GM23338 (cell line): ENCODE measurements at places on chromosomes 3 and 15.

DNA sequence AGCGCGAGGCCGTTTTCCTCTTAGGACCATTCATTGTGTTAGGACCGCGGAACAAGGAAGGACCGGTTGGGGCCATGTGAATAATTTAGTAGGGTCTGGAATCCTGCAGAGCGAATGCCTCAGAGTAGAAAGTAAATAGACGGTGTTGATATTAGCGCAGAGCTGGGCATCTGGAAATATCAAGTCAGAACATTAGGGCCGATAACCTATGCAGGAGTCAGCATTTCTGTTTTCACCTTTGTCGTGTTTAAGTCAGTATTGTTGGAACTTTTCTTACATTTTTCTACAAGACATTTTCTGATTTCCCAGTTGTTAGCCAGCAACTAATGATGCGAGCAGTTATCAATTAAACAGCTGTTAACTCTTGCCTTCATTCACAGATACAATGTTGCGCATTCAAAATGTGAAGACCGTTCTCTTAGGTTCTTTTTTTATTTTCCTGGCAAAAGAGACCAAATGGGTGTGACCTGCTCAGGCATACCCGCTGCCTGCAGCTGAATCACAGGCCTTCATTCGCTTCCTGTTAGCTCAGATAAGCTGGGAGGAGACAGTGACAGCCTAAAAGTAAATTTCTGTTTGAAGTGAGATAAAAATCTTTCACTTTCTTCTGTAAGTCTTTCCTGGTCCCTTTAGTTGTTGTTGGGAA is 966 bp upstream of the PKM start:
- DNase-seq: peak; percentile 74
- H3K4me1 ChIP-seq: peaks cover 36% of the 10 kb centered on the region
- no peaks in the 10 kb centered on the region for H3K36me3 ChIP-seq
- peak overlapping the region; percentile 99 for H3K4me3 ChIP-seq
- H3K27me3 ChIP-seq: no peaks in the 10 kb centered on the region

DNA sequence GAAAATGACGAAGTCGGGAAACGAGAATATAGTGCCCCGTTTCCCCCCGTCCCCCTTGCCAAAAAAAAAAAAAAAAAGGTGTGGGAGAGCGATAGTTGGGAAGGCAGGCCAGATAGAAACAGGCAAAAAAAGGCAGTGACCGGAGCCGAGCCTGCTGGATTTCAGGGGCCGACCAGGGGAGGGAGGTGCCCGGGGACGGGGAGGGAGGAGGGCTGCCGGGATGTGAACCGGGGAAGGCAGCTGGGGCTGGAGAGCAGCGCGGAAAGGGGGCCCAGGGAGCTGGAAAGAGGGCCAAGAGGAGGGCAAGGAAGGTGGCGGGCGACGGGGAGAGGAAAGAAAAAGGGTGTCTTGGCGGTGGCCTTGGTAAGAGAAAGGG is 837 bp downstream of the LRRN1 start:
- H3K27ac ChIP-seq: peak overlapping the region; percentile 75
- peak overlapping the region; percentile 53 for H3K4me3 ChIP-seq
- peaks cover 35% of the 10 kb centered on the region for H3K4me1 ChIP-seq
- no peaks in the 10 kb centered on the region for H3K36me3 ChIP-seq

DNA sequence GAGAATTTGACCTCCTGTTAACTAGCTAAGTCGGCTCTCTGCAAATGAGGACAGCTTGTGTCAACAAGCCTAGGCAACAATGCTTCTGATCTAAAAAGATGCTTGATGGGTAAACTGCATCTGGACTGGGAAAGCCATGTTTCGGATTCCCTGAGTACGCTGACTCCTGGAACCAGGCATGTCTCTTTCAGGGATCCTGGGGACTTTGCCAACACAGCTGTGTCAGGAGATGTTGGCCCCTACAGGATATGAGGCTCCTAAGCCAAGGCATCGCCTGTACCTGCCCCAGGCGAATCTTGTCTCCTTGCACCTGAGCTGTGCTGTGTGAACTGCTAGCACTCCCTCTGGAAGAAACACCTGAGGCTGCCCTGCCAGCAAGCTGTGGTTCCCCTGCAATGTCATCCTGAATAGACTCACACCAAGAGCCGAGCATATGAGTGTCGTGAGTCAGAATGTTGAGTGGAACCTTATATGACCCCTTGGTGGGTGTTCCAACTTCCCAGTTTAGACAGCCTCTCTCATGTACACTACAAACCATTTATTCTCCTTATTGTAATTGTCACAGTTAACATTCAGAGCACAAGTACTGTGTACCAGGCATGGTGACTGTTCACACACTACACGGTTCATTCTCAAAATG is 17.0 kb downstream of the EOGT start:
- H3K4me3 ChIP-seq: no peak overlapping the region
- peaks cover 6% of the 10 kb centered on the region for H3K36me3 ChIP-seq
- H3K4me1 ChIP-seq: no peaks in the 10 kb centered on the region
- H3K27me3 ChIP-seq: no peaks in the 10 kb centered on the region
- no peak overlapping the region for H3K27ac ChIP-seq

DNA sequence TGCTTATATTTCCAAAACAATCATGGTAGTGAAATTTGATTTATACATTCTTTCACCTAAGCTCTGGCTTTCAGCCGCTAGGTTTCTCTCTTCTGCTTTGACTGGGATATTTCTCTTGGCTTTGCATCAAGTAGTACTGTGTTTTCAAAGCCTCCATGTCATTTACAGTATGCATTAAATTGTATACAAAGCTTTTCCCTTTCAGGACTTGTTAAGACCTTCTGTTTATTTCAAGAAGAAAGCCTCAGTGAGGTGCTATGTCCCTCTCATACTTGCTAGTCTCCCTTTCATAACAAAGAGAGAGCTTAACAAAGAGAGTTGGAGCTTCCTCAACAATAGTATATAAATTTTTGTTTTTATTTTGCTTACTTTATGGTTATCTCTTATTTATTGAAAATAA is 84.2 kb upstream of the SLC25A26 start:
- no peaks in the 10 kb centered on the region for H3K27me3 ChIP-seq
- no peak overlapping the region for H3K4me3 ChIP-seq
- no peak overlapping the region for H3K27ac ChIP-seq
- H3K36me3 ChIP-seq: no peaks in the 10 kb centered on the region
- peaks cover 26% of the 10 kb centered on the region for H3K4me1 ChIP-seq

GRCh38 chr15:45089712-45090373 is 24.1 kb downstream of the DUOX2 start:
- no peaks in the 10 kb centered on the region for H3K27me3 ChIP-seq
- no peaks in the 10 kb centered on the region for H3K4me1 ChIP-seq
- H3K36me3 ChIP-seq: no peaks in the 10 kb centered on the region
- DNase-seq: no peak
